ENCODE measurements at places on chromosomes 5 and 9.
A peak's percentile ranks its signal among the peaks of the same experiment; 100 is the strongest.

- ATAC-seq: no peak
Measured at GRCh38 chr5:4990017-4990416, 150.1 kb upstream of the ADAMTS16 start.

GRCh38 chr9:92639124-92639523, 30.8 kb downstream of the IPPK start:
- ATAC-seq: no peak

DNA sequence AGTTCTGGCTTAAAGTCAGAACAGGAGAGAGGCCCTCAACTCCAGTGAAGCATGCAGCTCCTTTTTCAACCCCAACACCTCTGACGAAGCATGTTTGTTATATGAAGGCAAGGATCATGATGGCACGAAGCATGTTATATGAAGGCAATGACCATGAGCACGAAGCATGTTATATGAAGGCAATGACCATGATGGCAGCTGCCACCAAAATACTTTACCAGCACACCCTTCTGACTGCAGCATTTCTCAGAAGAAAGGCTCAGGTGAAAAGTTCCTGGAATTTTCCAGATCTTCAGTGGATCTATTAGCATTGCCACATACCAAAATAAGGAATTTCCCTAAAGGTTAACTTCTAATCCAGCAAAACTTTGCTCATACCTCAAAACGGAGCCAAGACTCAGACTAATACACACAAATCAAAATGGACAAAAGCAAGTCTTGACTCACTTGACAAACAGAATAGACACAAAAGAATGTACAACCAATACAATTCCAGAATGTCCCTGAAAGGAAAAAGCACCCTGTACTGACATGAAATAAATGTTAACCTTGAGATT, 217.4 kb downstream of the FANCC start:
- ATAC-seq: peak; percentile 44

GRCh38 chr5:24368115-24368514, 276.7 kb downstream of the CDH10 start:
- ATAC-seq: no peak

- peak; percentile 19 for ATAC-seq
Measured at GRCh38 chr5:138745268-138745667, 8.0 kb upstream of the CTNNA1 start.

DNA sequence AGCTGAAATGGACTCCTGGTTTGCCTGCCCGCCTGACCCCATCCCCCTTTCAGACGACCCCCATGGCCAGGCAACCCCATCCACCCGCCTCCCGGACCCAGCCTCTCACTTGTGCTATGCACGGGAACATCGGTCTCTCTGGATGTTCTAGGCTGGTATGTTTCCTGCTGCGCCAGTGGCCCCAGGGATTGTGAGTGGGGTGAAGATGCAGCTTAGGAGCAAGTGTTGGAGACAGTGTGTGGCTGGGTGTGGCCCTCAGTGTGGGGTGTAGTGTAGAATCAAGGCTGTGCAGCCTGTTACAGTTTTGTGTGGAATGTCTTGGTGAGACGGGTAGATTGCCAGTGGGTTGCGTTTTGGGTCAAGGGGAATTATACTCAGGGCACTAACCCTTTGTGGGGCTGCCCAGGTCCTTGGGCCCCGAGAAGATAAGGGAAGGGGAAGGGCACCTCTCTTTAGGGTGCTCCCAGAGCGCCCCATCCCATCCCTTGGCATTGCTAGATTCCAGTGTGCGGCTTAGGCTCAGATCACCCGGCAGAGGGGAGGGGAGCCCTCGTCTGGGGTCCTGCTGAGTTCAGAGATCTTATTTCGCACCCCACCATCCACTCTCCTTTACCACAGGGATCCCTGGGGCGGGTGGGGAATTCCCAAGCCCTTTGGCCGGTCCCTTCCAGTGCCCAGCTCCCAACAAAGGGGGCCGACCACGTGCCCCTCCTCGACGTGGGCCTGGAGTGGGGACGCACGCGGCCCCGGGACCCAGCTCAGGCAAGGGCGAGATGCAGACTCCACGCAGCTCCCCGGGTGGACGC, 4.6 kb downstream of the IER5L start:
- no peak for ATAC-seq

DNA sequence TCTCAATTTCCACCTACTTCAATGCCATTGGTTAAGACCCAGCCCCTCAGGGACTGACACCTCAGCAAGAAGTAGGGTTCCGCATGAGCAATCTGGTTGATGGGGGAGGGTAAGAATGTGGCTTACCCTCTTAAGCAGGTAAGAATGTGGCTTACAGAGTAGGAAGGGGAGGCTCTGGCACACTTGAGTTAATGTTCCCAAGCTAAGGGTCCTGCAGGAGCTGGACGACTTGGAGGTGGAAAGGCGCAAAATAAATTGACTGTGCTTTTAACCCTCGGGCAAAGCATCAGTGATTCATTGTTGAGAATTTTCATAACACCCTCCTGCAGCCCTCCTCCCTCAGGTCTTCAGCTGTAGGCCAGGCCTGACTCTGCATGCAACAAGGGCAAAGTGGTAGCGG, 24.9 kb upstream of the ADRA1B start:
- no peak for ATAC-seq

- ATAC-seq: no peak
Measured at GRCh38 chr9:26326563-26326962, 566.0 kb downstream of the CAAP1 start.

- peak; percentile 56 for ATAC-seq
Measured at GRCh38 chr5:113336975-113337374, 97.8 kb downstream of the TSSK1B start.

- ATAC-seq: no peak
Measured at GRCh38 chr9:137110147-137110910, 4.2 kb downstream of the DPP7 start.

DNA sequence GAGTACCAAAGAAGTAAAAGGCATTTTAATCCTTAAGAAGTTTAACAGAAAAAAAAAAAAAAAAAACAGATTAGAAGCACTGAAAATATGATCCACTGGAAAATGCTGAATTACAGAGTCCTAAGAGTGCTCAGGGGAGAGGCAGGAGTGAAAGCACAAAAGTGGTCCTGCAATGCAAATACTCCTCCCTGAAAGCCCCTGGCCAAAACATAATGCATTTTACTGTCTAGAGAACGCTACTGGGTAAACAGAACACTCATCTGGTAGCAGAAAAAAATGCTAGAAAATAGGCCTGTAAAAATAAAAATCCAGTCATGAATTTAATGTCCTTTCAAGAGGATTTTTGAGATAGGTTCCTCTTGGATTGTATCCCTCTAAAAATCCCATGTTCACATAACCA, 81.9 kb downstream of the ADAMTS12 start:
- no peak for ATAC-seq

DNA sequence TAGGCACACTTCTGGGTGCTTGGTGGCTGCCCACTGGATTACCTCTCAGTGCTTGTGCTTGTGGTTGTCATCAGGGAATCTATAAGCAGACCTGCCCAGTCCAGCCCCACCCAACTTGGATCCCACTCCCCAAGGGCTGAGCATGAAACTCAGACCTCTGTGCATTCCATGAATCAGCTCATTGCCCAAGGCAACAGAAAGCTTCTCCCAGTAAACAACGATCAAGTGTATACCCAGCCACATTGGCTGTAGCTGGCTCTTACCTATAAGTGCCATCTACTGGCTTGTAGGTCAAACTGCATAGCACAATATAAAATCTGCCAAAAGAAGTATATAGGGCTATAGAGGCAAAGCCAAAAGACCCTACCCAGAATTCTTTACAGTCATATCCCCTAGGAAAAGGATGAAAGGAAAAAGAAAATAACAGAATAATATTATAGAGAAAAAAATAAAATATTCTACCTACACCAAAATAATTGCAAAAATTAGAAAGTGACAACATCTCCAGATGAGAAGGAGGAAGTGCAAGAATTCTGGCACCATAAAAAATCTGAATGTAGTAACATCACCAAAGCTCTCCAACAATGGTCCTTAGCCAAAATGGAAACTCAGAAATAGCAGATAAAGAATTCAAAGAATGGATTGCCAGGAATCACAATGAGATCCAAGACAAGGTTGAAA, 321.0 kb upstream of the TRPC7 start:
- ATAC-seq: peak; percentile 38

- ATAC-seq: no peak
Measured at GRCh38 chr5:6767481-6768063, 54.3 kb downstream of the TENT4A start.

GRCh38 chr5:116469631-116470030, 105.0 kb downstream of the SEMA6A start:
- ATAC-seq: no peak

DNA sequence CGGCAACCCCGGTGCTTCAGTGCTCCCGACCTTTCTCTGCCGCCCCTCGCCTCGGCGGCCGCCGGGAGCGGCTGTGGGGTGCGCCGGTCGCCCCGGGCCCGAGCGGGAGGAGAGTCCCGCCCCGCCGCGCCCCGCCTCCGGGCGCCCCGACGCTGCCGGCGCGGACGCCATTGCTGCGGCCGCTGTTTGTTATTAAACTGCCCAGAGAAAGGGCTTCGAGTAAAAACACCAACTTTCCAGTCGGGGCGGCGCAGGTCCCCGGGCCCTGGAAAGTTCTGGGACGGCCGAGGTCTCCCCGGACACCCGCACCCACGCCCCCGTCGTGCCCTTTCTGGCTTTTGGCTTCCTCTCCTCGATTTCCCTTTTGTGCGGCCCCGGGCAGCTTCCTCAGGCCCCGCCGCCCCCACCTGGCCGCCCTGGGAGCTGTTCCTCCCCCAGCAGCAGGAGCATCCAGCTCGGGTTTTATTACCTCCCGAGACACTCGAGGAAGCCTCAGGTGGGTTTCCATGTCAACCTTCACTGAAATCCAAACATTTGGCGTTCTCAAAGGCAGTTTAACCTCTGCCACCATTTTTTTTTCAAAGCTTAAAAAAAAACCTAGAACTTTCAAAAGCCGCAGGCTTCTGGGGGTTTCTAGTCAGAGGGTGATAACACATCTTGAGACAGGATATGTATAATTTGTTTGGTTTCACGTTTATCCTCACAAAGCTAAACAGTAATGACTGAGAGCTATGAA, 334.4 kb downstream of the CWC27 start:
- ATAC-seq: peak; percentile 66

GRCh38 chr9:6149315-6149714, 66.3 kb upstream of the IL33 start:
- no peak for ATAC-seq

DNA sequence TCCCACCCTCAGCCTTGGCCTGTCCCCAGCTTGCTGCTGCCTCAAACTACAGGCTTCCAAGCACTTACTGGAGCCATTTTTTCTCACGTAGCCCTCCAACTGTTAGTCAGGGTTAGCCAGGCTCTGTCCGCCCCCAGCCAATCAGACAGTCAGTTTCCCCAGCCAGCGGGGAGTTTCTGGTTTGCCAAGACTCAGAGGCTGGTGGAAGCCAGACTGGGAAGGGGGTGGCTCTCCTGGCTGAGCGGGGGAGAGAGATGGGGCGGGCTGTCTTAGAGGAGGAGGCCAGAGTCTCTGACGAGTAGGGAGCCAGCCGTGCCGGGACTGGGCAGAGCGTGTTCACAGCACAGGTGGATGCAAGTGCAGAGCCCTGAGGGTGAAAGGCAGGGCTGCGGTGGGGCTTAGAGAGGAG, 15.3 kb downstream of the PROP1 start:
- ATAC-seq: peak; percentile 88

DNA sequence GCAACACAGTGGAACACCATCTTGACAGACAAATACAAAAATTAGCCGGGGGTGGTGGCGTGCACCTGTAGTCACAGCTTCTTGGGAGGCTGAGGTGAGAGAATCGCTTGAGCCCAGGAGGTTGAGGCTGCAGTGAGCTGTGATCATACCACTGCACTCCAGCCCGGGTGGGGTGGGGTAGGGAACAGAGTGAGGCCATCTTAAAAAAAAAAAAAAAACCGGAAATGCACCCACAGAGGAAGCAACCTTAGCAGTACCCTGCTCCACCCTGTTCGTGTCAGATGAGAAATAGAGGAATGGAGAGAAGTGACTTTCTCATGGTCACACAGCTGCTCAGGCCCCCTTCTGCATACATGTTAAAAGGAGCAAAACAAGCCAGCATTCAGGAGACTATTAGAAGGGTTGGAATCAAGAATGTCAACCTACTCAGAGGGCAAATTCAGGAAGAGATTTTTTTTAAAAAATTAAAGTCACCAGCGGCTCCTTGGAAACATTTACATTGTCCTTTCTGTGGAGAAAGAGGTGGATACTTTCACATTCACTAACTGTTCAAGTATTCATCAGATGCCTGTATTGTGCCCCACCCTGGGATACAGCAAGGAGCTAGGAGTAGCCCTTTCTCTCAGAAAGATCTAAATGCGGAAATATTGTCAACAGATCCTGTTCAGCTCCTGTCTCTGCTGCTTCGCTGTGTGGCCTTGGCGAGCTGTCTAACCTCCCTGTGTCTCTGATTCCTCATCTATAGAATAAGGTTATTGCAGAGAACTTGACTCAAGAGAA, 41.0 kb downstream of the CYFIP2 start:
- no peak for ATAC-seq

- ATAC-seq: no peak
Measured at GRCh38 chr9:129777769-129778130, 24.9 kb upstream of the PTGES start.

DNA sequence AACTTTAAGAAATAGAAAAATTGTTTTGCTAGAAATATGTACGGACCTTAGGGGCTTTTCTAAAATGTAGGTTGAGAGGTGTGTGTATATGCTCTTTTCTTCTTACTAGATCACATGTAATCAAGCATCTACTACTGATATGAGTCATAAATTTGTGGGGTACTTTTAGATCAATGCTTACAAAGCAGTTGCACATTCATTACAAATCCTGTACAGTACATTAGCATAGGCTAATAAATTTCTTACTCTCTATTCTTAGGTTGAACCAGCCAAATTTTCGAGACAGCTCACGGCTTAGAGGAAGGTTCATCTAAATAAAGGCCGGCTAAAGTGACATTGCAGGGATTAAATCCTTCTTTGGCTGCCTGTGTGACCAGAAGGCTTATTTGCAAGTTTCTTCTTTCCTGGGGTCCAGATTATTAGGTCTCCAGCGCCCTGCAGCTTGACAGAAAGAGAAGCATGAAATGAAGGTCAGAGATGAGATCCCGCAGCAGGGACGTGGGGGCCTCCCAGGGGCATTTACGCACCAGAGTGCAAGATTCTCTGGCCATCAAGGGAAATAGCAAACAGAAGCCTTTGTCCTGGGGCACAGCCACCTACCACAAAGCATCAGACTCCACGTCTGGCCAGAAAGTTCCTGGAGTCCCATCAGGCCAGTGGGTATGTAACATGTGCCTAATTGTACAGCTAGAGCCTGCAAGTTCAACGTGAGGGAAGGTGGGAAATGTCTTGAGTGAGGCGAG, 53.0 kb downstream of the NIM1K start:
- no peak for ATAC-seq

- no peak for ATAC-seq
Measured at GRCh38 chr9:72882117-72882775, 70.6 kb downstream of the ALDH1A1 start.
